Posterior cingulate gyrus (tissue), 11 donors: ENCODE measurements at places on chromosomes 7 and 10.

- DNase-seq: no peak
These were observed 13.1 kb downstream of the UBE3C start for GRCh38 chr7:157151626-157152339.

GRCh38 chr7:156155988-156156733, 343.9 kb upstream of the SHH start:
- DNase-seq: no peak

DNA sequence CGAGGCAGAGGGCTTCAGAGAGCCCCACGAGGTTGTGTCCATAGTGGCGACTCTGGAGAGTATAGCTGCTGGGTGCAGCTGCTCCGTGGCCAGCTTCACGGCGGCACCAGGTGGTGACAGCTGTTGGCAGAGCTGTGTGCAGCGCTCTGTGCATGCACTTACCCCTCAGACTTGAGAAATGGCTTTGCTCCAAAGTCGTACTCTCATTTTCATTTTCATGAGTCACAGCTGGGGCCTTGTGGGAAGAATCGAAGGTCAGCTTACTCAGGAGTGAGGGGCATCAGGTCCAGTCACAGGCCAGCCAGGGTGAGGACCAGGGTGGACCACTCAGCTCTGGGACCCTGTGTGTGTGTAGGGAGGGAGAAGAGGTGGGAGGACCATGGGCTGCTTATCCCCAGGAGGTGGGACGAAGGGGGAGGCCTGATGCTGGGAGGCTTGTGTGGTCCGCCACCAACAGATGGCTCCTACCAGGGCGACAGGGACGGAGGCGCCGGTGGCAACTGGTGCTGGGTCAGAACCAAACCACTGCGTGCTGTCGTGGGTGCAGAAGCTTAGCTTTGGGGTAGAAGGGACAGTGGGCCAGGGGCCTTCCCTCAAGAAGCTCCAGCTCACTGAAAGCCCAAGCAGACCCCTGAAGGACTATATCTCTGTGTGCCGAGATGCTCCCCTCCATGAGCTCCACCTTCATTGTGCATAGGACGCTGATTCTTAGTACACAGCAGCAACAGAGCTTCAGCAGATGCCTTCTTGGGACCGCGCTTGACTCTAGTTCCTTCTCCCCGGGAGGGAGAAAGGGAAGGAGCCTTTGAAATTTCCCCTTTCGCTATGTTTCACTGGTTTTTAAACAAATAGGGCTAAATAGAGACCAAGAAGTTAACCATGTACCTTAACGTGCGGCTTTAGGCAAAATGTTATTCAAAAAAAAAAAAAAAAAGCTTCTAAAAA, 225.0 kb downstream of the CELF2 start:
- DNase-seq: peak; percentile 88

DNA sequence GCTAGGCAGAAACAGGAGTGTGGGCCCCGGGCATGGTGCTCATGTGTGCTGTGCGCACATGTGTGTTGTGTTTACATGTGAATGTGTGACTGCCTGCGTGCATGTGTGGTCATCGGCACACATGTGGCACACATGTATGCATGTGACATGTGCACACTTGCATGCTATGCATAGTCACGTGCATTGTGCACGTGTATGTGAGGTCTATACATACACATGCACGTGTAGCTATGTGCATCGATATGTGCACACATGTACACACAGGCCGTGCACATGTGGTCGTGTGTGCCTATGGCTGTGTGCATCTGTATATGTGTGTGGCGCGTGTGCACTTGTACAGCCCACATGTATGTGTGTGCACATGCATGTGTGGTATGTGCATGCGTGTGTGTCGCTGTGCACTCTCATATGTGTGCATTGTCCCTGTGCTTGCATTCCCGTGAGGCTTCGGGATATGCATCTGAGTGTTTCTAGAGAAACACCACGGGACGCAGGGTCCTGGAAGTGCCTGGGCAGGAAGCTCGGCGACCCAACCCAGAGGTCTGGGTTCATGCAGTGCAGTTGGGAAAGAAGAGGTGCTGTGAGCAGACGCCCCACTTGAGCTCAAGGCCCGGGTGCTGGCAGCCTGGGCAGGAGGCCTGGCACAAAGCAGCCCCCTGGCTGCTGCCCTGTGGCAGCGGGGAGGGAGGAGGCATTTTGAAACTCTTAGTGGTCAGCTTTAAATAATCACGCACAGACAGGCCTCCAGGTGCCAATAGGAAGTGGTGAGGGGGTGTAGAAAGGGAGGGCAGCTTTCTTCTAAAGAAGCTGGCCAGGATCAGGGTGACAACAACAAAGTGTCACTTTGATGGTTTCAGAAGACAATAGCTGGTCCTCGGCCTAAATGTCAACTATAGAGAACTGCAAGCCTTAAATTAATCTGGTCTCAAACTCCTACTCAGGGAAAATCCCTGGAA, 410.0 kb upstream of the MGMT start:
- DNase-seq: no peak

DNA sequence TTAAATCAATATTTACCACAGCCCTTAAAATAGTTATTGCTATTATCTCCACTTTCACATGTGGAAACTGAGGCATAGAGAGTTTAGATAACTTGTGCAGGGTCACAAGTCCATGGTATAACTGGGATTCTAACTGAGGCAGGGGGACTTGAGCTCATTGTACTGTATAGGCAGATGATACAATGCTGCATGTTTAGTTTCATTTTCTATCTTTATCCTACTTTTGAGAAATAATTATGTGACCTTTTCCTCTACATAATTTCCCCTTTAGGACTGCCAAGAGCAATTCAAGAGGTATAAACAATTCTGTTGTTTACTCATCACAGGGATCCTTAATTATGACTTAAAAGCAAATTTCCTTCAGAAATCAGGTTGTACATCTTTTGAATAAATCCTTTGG, 193.1 kb downstream of the SUGCT start:
- DNase-seq: no peak

- no peak for DNase-seq
These were observed 51.4 kb downstream of the RBM20 start for GRCh38 chr10:110695539-110695886.

- no peak for DNase-seq
These were observed 37.2 kb downstream of the KAT6B start for GRCh38 chr10:74863551-74863950.

DNA sequence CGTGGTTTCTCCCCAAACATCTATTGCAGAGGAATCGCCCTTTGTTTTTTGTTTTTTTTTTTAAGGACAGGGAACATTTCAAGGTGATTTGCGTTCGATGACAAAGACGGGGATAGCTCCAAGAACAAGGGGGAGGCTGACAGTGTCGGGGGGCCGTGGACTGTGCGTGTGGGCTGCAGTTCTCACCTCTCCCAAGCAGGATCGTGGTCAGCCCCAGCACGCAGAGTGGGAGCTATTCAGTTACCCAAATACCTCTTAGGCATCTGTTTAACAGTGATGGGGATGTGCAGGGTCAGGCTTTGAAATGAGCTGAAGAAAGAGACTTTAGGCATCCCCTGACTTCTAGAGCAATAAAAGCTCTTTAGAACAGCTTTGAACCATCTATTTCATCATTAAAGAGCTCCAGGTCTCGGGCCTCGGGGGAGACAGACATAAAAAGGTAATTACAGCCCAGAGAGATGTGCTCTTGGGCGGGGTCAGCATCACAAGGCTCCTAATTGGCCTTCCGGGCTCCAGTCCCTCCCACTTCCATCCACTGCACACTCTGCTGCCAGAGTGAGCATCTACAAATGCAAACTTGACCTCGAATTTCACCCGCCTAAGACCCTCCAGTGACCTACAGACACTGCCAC, 97.3 kb downstream of the MYL10 start:
- no peak for DNase-seq

GRCh38 chr7:131774419-131775220, 218.2 kb upstream of the PODXL start:
- no peak for DNase-seq

DNA sequence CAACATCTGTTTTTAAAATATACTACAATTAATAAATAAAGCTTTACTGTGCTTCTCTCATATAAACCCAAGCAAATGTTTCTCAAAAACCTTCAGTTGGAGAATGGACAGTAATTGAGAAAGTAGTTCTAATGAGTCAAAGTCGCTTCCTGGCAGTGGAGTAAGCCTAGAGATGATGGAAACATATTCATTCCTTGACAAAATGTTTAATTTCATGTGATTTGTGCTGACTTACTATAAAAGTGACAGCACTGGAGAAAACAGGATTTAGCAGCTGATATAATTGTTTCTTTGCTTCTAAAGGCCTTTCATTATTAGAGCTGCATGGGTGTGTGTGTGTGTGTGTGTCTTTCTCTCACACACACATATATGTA, 9.0 kb downstream of the ELMO1 start:
- no peak for DNase-seq

- no peak for DNase-seq
These were observed 53.0 kb downstream of the GSDME start for GRCh38 chr7:24704311-24704710.

DNA sequence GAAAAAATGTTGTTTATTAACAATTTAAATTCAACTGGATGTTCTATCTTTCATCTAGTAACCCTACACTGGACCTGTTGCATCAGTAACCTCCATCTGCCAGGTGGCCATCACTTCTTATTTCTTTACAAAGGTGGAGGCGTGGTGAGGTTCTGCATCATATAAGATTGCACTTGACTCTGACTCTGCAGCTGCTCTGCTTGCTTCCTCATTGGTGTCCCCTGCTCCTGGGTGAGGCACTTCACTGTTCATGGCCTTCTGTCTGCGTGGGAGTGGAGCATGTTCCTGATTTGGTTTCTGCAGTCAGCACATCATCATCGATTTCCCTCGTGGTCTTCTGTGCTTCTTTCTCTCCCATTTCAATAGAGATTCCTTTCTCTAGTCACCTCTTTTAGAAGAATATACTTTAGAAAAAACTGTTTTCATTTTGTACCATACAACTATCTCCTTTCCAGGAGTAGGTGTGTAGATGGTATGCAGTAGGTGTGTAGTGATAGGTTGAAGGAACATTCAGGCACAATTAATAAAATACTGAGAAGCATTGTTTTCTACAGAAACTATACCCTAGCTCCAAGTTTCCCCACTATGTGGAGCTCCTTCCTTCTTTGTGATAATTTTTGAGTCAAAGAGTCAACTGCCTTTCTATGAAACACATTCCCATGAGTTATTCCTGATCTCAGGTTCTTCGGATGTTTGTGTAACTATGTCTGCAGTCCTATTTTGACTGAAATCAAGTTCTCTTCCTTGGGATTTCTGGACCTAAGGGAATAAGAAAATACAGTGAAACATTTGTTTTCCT, 231.7 kb upstream of the CNTNAP2 start:
- no peak for DNase-seq

GRCh38 chr10:74821501-74821900, 4.9 kb upstream of the KAT6B start:
- DNase-seq: no peak

DNA sequence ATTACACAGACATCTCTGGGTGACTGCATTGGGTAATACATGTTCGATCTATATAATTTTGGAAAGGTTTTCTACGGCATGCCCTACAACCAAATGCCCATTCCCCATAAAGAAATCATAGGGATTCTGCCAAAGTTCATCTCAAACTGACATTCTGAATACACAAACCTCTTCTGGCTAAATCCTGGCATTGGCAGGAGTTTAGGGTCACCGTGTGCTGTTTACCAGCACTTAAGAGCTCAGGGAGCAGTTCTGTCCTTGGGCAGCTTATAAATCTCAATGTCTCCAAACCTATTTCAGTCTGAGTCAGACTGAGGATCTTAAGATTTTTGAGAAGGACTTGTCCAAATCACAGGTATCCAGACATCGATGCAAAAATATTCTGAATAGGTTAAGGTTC, 809.6 kb upstream of the LRRN3 start:
- no peak for DNase-seq
